ENCODE measurements at places on chromosomes 4 and X. TPM values are rescaled to one million over a fixed set of nuclear protein-coding genes. Genes with fewer than 3 reads are reported as not detected.
A peak's percentile ranks its signal among the peaks of the same experiment; 100 is the strongest.

DNA sequence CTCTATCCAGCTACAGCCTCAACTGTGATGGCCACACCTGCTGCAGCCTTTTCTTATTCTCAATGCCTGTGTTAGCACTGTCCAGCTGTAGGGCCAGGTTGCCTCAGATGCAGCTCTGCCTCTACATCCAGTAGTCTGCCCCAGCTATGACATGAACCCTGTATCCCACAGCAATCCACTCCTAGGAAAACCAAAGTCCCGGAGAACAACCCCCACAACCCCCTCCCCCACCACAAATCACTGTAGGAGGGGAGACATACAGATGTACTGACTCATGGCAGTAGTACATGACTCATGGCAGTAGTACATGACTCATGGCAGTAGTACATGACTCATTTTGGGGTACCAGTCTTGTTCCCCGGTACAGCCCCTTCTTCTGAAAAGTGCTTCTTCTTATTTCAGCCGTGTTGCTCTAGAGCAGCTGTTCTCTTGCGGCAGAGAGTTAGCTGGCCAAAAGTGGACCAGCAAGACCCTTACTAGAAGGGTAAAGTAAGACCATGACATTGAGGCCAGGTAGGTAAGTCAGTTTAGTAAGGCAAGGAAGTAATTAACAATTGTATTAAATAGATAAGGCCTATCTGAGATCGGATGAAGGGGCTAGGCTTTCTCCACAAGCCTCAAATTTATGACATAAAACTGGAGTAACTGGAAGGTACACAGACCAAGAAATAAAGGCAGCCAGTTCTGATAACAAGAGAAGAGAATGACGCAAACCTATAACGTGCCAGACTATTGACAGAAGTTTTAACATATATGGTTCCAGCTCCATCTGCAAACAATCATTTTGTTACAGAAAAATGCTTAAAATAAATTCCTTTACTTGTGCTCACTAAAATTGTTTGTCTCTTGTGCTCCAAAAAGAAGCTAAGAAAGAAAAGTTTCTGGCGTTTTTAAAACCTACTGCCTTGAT lies 221.4 kb downstream of the TACR3 start:
- DNase-seq: peak; percentile 79

- no peak for DNase-seq
Measured at GRCh38 chrX:135383249-135383648, 38.5 kb upstream of the SMIM10L2A start.

Gene HMX1
- not detected for total RNA-seq

GRCh38 chrX:111867236-111867635 lies 8.7 kb upstream of the TRPC5OS start:
- no peak for DNase-seq

DNA sequence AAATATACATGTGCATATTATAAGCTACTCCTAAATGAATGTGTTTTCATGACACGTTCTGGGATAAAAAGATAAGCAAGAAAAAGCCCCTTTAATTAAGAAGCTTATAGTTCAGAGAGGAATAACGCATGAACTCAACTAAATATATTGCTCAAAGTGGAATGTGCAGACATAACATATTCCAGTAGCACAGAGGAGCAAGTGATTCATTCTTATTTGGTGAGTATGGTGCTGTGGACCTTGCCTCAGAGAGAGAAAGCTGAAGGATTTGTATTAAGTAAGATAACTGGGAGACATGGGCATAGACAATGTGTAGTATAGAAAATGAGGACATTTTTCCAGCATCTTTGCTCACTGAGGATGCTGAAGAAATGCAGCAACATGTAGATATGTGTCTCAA lies 76.8 kb downstream of the CFAP299 start:
- no peak for DNase-seq

Gene TMEM154
- total RNA-seq: 72.2 TPM

GRCh38 chr4:111754003-111754402 lies 391.3 kb upstream of the FAM241A start:
- DNase-seq: no peak

Gene EDA2R
- 9.7 TPM for total RNA-seq

DNA sequence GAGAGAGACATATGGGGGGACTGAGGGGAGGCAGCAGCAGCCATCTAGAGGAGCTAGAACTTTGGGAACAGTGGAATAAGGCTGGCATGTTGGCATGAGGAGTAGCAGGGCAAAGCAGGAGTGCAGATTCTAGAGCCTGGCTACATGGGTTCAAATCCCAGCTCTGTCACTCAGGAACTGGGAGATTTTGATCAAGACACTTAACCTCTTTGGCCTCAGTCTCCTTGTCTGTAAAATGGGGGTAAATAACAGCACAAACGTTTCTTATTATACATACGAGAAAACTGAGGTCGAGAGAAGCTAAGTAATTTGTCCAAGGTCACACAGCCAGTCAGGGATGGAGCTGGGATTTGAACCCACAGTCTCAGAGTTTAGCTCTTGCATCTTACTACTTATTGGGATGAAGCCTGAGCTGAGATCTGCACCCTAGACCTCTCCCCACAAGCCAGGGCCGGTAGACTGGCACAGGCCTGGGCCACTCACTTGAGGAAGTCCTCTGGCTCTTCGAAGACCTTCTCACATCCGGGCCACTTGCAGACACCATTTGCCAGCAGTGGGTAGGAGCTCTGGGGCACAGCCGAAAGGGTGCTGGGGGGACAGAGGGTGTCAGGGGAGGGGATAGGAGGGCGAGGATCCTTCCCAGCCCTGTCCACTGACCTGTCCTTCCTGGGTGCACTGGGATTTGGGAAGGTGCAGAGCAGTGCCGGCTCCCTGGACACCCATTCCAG lies 8.1 kb downstream of the FOXP3 start:
- DNase-seq: no peak

Gene PDGFC
- total RNA-seq: 27.5 TPM

- DNase-seq: no peak
Measured at GRCh38 chrX:115940888-115941332, 229.6 kb upstream of the AGTR2 start.

- DNase-seq: no peak
Measured at GRCh38 chr4:176498617-176499256, 179.0 kb downstream of the SPCS3 start.

GRCh38 chr4:147194604-147195003 lies 248.9 kb upstream of the TTC29 start:
- no peak for DNase-seq

Gene ASB12
- not detected for total RNA-seq

DNA sequence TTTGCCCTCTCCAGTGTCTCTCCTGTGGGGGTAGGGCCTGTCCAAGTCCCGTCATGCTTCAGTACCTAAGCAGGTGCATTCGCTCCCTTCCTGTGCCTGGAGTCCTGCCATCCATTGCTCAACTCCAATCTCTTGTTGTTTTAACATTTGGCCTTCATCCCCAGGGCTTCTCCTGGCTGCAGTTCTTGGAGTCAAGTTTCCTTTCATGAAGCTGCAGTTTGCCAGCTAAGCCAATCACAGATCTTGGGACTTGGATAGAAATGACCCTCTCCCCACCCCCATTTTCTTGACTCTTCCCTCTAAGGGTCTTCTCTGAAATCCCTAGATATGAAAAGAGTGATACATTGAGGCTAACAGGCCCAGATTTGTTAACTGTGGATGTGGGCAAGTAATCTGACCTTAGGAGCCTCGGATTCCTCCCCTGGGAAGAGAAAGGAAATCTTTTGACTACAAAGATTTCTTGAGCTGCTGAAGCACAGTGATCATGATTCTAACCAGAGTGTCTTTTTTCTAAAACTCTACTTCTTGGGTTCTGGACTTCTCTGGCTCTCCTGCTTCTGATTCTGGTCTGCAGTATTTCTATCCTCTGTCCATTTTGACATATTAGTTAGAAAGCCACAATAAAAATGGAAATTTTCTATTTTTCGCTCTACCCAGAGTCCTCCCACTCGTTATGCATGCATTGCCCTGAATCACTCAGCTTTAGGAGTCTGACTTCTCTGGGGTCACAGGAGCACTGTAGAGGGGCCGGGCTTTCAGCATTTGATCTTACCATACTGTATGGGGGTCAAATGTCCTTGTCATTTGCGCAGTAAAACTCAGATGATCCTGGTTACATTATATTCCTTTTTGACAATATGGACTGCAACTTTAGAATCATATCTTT lies 61.0 kb downstream of the CHRNA9 start:
- DNase-seq: no peak

Gene PAGE4
- not detected for total RNA-seq

- no peak for DNase-seq
Measured at GRCh38 chrX:126165401-126165720, 728 bp downstream of the DCAF12L2 start.

Gene IL15
- total RNA-seq: 7.8 TPM

Data from A172 (cell line).